ENCODE measurements at places on chromosomes 16 and 17.

DNA sequence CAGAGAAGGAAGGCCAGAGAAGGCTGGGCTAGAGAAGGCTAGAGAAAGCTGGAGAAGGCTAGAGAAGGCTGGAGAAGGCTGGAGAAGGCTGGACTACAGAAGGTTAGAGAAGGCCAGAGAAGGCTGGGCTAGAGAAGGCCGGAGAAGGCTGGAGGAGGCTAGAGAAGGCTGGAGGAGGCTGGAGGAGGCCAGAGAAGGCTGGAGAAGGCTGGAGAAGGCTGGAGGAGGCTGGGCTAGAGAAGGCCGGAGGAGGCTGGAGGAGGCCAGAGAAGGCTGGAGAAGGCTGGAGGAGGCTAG, 6.4 kb upstream of the OGFOD3 start:
- no peak for DNase-seq

DNA sequence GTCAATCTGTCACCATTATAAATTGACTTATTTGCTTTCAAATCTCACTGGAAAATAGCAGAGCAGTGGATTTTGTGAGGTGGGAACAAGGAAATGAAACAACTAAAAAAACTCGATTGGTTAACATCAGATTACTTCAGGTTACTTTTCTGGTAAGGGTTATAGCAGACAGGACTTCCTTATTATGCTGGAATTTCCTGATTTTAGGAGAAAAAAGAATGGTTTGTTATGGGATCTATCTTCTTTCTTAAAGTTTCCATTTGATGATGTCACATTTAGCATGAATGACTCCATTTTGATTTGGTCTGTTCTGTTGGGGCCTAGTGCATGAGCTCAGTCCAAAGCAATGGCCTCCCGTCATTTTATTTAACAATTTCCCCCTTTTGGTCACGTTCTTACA, 210.6 kb downstream of the KCNJ2 start:
- no peak for DNase-seq

DNA sequence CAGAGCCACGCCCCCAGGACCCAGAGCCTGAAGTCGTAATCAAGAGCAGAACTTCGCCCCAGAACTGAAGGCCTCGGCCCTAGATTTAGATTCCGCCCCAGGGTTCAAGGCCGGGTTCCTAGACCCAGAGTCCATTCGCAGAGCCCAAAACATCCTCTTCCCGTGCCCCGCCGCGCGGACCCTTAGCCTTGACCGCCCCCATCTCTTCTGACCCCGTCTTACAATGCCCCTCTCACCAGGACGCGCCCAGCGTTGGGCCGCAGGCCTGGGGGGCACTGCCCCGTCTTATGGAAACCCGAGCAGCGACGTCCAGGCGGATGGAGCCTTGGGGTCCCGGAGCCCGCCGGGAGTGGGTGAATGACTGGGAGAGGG, 5.0 kb downstream of the CD19 start:
- DNase-seq: no peak

- no peak for DNase-seq
Observed at GRCh38 chr17:48030531-48030930, 7.1 kb downstream of the COPZ2 start.

GRCh38 chr16:21084631-21085225, 65.9 kb downstream of the DNAH3 start:
- no peak for DNase-seq

DNA sequence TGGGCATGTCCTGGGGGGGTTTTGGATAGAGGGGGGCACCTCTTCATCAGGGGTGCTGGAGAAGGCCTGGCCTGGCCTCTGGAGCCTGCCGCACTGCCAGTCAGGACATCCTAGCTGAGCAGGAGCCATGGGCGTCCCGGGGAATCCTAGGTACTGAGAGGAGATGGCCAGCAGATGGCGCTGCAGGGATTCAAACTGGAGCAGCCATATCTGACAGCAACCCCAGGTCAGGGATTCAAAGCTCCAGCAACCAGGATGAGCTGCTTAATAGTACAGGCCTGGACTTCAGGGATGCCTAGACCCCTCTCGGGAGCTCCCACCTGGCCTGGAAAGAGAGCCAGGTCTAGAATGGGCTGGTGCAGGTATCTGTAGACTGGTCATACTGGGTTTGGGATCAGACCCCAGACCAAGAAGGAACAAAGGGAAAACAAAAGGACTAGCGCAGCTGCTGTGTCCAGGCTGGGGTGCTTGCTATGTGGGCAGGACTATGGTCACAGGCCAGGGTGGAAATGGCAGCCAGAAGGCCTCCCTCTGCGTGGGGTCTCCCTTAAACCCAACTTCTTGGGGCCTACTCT, 306.9 kb upstream of the RBFOX1 start:
- no peak for DNase-seq

DNA sequence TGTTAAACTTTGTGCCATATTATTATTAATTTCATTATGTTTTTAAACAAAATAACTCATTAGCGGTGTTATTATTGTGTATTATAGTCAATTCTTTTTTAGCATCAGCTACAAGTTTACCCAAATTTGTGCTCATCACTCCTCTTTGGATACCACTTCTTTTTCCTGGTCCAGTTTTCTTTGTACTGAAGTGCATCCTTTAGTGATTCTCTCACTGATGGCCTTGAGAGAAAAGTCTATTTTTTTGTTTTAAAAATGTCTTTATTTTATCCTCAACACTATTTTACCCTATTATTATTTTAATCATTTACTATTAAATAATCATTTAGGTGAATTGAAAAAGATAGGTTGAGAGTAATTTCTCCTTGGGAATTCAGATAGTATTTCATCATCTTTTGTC, 99.2 kb downstream of the RGS9 start:
- no peak for DNase-seq

- no peak for DNase-seq
Observed at GRCh38 chr17:21540502-21540901, 151.8 kb upstream of the KCNJ18 start.

- no peak for DNase-seq
Observed at GRCh38 chr16:82859662-82860061, 232.9 kb downstream of the CDH13 start.

DNA sequence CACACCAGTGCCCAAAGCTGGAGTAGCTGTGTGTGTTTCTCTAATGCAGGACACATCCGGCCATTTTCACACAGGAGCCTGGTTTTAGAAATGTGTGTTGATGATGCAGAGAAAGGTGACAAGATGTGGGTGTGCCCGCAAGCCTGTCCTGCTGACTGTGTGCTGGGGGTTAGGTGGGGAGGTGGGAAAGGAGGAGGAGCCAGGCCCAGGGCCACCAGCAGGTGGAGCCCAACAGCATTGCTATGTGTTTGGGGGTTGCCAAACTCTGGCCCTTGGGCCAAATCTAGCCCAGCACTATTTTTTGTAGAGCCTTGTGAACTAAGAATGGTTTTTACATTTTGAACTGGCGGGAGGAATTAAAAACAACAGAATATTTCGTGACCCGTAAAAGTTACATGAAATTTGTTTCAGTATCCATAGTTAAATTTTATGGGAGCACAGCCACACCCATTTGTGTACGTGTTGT, 61.7 kb upstream of the LGALS9 start:
- no peak for DNase-seq

DNA sequence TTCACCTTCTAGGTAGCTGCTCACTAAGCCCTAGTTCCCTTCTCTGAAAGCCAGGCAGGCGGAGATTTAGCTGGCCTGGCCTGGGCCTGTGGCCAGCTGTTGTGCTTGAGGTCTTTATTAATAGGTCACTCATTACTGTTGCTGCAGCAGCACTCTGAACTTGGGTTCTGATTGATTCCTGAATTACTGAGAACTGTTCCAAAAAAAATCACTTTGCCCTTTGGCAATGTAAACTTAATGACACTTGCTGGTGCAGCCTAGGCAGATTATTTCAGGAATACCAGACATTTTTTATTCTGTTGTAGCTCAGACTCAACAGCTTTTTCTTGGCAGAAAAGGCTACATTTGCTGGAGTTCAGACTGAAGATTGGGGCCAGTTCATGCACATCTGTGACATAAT, 2.7 kb downstream of the TOM1L1 start:
- no peak for DNase-seq

GRCh38 chr16:55501549-55502322, 7.1 kb upstream of the LPCAT2 start:
- no peak for DNase-seq

DNA sequence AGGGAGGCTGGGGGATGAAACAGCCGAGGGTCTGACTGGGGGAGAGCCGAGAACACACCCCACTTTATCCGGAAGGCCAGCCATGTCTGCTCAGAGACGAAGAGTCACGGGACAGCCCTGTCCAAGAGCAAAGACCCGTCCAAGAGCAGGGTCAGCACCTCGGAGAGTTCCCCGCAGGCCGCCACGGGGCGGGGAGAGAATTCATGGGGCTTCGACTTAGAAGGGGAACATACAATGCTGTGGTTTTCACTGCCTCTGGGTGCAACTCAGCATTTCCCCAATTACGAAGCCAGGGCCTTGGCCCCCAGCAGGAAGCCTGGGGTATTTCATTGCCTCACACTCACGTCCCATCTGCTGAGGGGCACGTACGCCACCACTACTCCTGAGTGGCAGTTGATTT, 59.3 kb downstream of the JPH3 start:
- peak; percentile 60 for DNase-seq

DNA sequence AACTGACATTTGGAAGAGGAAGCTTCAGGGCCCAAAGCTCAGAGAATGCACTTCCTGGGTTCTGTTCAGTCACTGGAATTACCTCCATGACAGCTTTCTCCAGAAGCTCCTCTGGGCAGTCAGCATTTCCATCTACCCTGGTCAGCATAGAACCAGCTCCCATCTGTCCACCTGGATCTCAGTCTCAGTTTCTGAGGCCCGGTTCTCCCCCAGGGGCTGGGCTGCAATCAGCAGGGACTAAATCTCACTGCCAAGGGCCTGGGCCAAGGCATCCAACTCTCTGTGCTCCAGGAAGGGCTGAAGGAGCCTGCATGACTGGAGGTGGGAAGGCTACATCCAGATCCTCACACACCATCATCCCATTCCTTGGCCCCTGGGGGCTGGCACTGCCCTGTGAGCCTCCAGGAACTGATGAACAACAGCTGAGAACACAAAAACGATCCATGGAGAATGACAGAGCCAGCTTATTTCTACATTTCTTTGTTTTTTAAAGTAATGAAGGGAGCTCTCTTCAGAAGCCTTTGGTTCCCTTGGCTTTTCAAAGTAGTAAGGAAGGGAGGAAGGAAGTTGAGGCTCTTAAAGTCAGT, 66.3 kb upstream of the MRTFB start:
- DNase-seq: no peak

GRCh38 chr17:47286198-47286914, 32.7 kb downstream of the ITGB3 start:
- DNase-seq: no peak

DNA sequence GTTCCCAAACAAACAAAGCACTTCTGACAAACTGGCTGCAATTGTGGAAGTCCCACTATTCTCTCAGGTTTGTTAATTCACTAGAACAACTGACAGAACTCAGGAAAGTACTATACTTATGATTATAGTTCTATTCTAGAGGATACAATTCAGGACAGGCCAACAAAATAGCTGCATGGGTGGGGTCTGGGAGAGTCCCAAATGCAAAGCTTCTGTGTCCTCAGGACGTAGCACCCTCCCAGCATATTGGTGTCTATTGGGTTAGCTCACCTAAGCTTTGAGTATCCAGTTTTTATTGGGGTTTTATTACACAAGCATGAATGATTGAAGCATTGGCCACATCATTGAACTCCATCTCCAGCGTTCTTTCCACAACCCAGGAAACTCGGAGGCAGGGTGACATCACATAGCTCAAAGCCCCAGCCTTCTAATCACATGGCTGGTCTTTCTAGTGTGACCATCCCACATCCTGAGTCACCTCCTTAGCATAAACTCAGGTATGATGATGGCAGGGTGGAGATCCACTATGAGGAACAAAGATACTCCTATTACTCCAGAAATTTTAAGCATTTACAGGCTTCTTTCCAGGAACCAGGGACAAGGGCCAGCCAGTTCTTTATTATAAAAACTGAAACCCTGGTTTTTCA, 43.9 kb upstream of the CCNF start:
- DNase-seq: no peak

DNA sequence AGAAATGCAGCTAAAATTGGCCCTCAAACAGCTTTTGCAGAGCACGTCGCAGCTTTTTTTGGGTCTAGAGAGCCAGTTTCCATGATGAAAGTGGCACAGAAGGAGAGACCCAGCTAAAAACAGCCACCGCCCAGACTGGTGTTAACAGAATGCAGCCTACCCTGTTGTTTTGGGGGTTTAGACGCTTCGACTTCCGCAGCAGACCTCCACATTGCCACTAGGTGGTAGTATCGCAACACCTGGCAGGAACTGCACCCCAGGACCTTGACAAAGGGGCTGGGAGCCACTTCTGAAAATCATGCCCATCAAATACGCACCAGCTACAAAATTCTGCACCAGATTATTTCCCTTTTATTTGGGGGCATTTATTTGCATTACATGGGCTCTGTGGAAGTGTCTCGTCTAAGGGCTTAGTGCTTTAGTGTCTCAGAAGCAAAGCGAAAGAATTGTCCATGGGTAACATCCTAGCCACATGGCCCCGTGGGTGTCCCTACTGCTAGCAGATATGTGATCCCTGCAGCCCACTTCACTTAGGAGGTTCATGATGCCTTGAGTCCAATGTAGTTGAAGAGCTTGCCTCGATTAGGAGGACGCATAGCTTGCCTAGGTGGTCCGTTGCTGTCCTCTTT, 167.1 kb downstream of the HAPSTR1 start:
- DNase-seq: peak; percentile 3

- no peak for DNase-seq
Observed at GRCh38 chr17:19378416-19379360, at the start of gene MAPK7. Gene MAPK7, plus strand, starts transcription at chr17:19378498. Its CDS starts 403 bp downstream, at chr17:19378901.

- no peak for DNase-seq
Observed at GRCh38 chr16:75189638-75190245, 17.2 kb downstream of the CTRB2 start.

GRCh38 chr17:27539152-27539551, 82.9 kb downstream of the KSR1 start:
- DNase-seq: no peak

DNA sequence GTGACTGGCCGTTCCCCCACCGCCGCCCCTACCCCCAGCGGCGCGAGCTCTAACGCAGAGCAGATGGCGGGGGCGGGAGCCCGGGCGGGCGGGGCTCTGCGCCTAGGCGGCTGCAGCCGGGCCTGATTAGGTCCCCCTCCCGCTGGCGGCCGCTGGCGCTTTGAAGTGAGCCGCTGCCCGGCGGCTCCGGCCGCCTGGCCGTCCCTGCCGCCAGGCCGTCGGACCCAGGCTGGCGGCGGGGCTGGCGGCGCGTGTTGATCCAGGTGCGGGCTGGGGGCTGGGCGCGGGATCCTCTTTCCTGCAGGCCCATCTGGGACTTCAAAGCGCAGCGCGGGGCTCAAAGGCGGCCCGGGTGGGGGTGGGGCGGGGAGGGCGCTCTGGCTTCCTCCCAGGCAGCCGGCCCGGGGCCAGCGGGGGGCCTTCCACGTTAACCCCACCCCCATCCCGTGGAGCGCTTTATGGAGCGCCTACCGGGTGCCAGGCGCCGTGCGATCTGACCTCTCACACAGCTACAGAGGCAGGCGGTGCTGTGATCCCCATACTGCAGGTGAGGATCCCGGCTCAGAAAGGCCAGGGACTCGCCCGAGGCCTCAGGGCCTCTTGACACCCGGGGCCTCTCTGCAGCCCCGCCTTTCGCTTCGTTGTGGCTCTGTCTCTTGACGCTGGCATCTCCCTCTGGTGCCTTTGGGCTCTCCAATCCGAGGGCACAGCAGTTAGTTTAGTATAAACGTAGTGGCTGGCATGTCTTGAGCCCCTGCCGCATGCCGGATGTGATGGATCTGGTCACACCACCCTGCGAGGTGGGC, 80.0 kb upstream of the NKD1 start:
- DNase-seq: no peak

All from fibroblast of pulmonary artery (primary cell).